ENCODE measurements at places on chromosomes 2 and 18.

GRCh38 chr2:5689750-5690149 is 2.4 kb upstream of the SOX11 start:
- DNase-seq = no peak

GRCh38 chr2:146370826-146371225 is 1474.0 kb upstream of the ACVR2A start:
- no peak for DNase-seq

GRCh38 chr2:17600556-17601204 is 60.2 kb downstream of the VSNL1 start:
- no peak for DNase-seq

DNA sequence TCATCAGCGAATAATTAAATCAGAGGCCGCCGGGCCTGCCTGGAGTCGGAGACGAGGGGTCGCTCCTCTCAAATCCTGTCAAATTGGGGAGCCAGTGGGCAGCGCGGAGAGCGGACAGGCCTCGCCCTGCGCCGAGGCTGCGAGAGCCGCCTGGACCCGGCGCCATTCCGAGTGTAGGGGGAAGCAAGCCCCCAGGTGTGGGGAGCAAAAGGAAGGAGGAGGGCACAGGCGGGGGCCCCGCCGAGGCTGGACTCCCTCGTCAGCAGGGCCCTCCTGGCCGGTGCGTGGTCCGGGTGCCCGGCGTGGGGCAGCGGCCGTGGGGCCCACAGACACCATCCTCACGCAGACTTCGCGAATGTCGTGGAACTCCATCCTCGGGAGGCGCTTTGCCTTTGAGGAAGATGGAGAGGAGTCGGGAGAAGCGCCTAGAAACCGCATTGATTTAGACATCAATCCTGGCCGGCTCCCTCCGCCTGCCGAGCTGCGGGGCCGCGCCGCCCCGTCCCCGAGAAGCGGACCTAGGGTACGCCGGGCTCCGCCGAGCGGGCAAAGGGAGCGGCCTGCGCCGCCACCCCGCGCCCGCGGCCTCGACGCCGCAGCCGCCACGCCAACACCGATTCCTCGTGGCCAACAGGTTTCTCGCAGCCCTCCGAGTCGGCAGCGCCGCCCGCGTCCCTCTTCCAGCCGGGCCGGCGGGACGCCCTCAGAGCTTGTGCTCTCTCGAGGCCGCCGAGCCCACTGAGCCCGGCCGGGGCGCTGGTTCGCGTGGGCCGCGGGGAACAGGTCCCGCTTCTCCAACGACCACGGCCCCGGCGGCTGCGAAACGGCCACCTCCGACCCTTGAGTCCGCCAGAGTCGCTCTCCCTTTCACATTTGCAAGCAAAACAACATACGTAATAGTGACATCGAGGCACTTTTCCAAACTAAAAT is 6.7 kb upstream of the ONECUT2 start:
- no peak for DNase-seq

DNA sequence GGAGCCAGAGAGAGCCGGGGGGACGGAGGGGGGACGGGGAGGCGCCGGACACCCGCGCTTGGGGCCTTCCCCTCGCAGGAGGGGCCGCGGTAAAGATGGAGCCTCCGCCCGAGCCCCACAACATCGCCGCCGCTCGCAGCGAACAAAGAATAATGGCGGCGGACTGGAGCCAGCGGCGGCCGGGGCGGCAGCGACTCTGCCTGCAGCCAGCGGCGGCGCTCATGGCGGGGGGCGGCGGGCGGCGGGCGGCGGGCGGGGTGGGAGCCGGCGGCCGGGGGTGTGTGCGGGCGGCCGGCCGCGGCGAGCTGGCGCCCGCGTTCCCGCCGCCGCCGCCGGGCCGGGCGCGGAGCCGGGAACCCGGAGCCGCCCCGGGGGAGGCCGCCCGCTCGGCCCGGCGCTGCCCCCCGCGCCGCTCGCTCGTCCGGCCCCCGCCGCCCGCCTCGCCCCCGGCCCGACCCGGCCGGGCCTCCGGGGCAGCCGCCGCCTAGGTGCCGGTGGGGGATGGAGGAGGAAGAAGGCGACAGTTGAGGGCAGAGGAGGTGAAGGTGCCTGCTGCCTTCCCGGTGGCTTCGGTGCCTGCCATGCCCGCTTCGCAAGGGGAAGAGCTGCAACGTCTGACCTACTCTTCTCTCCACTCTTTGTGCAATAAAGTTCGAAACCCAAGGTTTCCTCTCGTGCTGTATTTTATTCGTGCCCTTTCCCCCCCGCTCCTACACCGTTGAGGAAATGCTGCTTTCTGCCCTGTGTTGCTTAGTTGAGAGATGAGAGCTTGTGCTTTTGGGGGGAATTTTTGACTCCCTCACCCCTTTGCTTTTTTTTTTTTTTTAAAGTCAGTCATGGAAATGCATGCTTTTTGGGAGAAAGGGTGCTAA is 634 bp downstream of the CREB1 start:
- peak; percentile 70 for DNase-seq

DNA sequence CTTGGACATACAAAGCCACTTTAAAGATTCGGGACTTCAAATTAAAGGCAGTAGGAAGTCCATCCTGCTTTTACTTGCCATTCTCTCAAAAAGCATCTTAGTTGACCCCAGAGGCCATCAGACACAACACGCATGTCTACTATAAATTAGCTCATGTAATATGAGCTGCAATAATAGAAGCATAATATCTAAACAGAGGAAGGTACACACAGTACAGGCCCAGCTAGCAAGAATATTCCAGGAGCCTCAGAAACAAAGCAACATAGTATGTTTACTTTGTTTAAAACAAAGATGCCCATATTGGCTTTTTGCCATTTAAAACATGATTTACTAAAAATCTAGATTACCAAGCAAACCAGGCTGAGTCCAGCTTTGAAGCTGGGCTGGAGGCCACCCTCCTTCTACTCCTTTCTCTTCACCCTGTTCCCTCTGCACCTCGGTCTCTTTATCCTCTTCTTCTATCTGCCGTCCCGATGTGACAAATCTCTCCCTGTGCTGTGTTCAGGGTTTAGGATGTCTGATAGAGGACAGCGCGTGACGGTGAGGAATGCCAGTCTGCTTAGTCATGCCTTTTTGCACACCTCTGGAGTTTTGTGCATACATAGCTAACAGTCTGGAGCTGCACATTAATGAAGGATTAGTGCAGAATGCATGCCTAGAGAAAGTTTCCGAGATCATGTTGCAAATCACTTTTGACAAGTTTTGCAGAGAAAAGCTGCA is 28.2 kb downstream of the DTNA start:
- no peak for DNase-seq
